Upper lobe of left lung (tissue), 6 donors: ENCODE measurements at places on chromosomes 4 and X.

- no peak for DNase-seq
Observed at GRCh38 chrX:107549504-107549903, 78.8 kb upstream of the PRPS1 start.

DNA sequence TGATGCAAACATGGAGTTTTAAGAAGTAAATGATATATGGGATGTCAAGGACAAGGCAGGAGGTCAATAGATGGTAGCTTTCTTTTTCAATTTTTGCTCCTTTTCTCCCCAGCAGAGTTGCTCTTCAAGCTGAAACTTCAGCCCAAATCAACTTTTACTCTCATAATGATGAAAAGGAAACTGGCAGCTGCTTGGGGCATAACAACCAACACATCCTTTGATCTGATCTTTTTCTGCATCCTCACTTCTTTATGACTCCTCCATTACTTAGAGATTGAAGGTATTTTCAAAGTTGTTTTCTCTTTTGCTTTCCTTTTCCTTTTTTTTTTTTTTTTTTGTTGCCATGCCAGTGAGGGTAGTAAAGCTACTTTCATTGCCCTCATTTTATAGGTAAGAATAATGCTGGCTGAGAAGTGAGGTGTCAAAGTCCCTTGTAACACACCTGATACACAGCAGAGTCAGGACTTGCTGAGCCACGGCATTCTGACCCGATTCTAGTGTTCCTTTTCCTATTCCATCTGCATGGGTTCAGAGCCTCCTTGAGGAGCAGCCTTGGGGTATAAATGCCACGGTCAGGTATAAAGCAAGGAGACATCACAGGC is 26.9 kb downstream of the SLC2A9 start:
- no peak for DNase-seq

GRCh38 chrX:10484683-10485247 is 135.6 kb downstream of the MID1 start:
- no peak for DNase-seq

- DNase-seq: peak; percentile 64
Observed at GRCh38 chr4:56129431-56129861, 180.7 kb downstream of the CEP135 start.

- no peak for DNase-seq
Observed at GRCh38 chrX:9298221-9298620, 166.6 kb upstream of the TBL1X start.

- DNase-seq: peak; percentile 55
Observed at GRCh38 chr4:183256756-183257385, 63.2 kb downstream of the CLDN22 start.

GRCh38 chr4:151524610-151525009 is 115.6 kb downstream of the FHIP1A start:
- no peak for DNase-seq

DNA sequence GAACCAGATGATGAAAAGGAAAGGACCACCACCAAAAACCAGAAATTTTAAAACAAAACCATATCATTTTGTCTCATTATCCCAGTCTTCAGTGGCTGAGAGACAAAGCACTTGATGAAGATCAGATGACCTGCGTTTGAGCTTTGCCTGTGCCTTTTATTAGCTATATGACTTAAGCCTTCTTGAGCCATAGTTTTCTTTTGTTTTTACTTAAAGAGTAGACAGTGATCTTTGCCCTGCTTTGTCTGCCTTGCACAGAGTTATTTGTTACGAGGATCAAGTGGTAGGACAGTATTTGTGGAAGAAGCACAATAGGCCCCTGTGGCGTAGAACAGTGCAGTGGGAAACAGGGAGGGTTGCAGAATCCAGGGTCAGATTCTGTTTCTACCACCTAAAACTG is 89.9 kb downstream of the SLC10A6 start:
- no peak for DNase-seq

DNA sequence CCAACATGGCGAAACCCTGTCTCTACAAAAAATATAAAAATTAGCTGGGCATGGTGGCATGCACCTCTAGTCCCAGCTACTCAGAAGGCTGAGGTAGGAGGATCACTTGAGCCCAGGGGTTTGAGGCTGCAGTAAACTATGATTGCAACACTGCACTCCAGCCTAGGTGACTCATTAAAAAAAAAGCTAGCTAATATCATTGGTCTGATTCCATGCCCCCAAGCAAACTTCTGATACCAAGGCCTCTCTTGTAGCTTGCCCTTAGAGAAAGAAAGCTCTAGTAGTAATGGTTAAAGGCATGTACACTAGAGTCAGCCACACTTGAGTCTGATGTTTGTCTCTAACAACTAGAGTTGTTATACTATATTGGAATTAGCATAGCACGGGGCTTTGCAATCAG is 32.6 kb upstream of the PHF8 start:
- DNase-seq: no peak

DNA sequence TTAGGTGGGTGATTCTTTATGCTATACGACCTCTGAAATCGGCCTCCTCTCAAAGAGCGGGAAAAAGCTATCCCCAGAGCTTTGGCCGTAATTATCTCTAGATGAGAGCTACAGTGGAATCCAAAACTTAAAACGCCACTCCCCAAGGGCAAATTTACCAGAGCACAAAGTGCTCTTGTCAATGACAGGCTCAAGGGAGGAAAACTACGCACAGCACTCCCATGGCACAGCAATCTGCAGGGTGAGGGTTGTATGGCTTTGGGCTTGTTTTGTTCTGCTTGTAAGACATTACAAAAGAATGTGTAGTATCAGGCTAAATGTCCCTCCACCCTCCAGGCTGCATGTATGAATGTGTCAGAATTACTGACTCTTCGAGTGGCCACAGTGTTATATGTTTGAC is 44.0 kb downstream of the ARHGEF6 start:
- no peak for DNase-seq

- no peak for DNase-seq
Observed at GRCh38 chr4:80029364-80029763, 43.7 kb downstream of the ANTXR2 start.

DNA sequence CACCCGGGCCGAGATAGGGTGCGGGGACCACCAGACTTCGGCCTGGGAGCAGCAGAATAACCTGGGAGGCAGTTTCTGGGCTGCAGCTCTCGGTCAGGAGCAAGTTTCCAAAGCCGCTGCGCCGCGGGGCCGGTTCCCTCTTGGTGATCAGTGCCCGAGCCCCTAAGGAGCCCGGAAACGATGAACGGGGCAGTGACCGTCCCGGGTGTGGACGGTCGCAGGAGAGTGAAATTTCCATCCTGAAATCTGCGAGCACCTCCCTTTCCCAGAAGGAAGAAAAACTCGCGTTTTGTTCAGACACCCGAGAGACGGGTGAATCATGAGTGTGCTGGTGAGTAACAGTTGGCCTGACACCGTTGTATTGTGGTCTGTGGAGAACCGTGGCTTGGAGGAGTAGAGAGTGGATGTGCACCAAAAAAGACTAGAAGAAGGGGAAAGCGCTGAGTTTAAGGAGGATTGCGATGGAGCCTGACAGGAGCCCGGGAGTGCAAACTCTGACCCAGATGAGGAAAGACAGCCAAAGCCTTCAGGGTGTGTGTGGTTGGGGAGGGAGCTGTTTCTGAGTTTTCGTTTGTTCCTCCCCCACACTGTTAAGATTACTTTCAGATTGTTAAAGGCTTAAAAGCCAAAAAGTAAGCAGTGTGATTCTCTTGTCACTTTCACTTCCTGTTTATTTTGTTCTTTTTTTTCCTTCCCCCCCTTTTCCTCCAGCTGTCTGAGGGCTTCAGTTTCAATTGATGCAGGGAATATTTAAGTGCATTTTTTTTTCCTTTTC is 828 bp downstream of the MCUB start:
- DNase-seq: peak; percentile 26

GRCh38 chr4:67565284-67565683 is 6.8 kb downstream of the STAP1 start:
- DNase-seq: no peak

- no peak for DNase-seq
Observed at GRCh38 chrX:68824565-68825125, 4.2 kb upstream of the EFNB1 start.

GRCh38 chrX:136397001-136397400 is 90.7 kb upstream of the BRS3 start:
- DNase-seq: no peak

DNA sequence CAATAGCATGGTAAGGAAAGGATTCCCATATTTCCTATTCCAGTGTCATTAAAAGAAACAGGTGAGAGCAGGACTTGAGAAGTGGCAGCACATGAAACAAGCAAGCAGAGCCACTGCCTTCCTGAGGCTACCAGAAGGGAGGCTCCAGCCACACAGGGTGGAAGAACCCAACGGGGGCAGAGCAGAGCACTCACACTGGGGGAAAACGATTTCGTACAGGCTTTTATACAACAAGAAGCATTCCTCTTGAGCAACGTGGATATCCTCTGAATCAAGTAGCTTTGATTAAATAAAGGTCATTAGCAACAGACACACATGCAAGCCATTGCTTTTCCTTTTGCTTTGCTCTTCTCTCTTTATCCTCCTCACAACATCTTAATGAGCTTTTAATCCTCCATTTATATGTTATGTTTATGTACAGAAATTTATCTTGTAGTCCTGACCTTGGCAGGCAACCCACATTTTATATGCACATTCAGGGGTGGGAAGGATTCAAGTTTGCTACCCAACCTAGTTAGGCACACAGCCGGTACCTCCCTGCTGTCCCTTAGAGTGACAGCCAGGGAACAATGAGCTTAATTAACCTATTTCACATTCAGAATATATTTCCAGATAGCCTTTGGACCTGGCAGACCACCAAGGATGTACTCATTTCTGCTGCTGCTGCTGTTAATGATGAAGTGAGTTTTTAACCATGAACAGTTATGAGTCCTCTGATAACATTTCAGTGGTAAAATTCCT is 202.1 kb downstream of the ARHGAP24 start:
- DNase-seq: no peak

GRCh38 chrX:149819371-149819770 is 37.6 kb downstream of the MAGEA9 start:
- no peak for DNase-seq

- no peak for DNase-seq
Observed at GRCh38 chr4:6769233-6769988, 13.1 kb upstream of the KIAA0232 start.

GRCh38 chr4:3466691-3467600 is 3.8 kb downstream of the DOK7 start:
- DNase-seq: no peak

DNA sequence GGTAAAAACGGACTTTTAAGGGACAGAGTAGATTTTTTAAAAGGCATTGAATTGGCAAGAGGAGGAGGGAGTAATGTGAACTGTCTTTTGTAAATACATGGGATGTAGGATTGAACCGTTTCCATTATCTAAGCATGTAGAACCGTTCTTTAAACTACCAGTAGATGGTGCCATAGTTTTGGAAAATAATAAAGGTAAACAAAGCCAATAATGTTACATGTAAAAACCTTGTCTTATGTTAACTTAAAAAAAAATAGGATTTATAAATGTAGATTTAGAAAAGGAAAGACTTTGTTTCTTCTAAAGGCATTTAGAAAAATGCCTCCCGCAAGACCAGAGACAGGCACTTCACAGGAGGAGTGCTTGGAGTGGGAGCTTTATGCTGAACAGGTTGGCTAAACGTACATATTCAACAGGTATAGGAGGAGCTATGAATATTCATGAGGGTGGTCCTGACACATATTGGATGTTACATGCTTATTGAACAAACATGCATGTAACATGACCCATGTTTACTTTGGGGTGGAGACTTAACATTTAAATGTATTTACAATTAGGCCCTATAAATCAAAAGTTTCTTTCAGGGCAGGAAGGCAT is 45.5 kb upstream of the FAM241A start:
- DNase-seq: no peak

- no peak for DNase-seq
Observed at GRCh38 chr4:66193487-66193886, 523.2 kb upstream of the EPHA5 start.

- no peak for DNase-seq
Observed at GRCh38 chrX:42432552-42432951, 345.4 kb downstream of the PPP1R2C start.

GRCh38 chr4:106253364-106254129 is 62.5 kb downstream of the TBCK start:
- DNase-seq: no peak

GRCh38 chr4:169437299-169438047 is 166.7 kb upstream of the SH3RF1 start:
- DNase-seq: no peak

- no peak for DNase-seq
Observed at GRCh38 chrX:41116948-41117347, 31.7 kb downstream of the USP9X start.

DNA sequence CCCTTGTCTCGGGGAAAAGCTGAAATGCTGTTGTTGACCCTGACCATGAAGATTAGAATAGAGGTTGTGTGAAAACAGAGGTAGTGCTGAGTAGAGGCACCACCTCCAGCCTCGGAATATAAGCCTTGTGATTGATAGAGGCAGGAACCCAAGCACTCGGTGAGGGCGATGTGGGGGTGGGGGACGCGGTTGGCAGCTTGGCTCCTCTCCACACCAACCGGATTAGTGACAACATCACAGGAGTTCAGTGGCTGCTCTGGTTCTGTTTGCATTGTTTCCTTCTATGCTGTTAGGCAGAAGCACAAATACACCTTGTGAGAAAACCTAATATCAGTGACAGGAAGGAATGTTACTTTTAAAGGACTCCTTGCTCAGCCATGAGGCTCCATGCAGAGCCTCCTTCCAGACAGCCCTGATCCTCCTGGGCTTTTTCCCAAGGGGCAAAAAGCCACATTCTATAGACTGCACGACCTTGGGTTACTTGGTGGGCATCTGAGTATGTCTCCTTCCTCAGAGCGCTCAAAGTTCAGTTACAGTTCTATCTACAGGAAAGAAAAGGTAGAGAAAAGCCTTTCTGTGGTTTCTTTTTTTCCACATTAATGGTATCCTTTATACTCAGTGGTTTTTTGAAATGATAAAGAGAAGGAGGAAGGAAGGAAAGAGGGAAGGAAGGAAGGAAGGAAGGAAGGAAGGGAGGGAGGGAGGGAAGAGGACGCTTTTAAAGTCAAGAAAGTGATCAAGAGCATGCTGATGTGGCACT is 150.4 kb upstream of the NOCT start:
- DNase-seq: no peak

DNA sequence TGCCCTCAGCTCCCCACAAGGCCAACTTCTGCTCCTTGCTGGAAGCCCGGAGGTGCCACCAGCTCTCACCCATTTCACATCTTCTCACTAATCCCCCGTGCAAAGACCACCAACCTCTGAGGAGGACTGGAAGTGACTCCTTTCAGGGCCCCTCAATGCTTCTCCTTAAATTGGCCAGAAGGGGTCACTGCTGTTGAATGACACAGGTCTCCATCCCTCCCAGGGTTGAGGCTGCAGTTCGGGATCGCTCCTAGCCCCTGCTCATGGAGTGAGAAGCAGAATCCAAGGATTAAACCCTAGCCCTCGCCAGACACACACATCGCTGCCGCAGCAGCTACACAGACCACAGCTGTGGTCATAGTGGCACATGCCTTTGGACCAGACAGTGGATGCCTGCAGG is 279.5 kb upstream of the TAPT1 start:
- no peak for DNase-seq
